Astrocyte (in vitro differentiated cells and primary cell): ENCODE measurements at places on chromosomes 16 and 17. TPM values are rescaled to one million over a fixed set of nuclear protein-coding genes. Genes with fewer than 3 reads are reported as not detected.

The CCL4L2 gene
- 48.9 TPM in 2 replicates for total RNA-seq

The C17orf50 gene
- not detected in 2 replicates for total RNA-seq

The SLX4 gene
- 7.8 and 7.9 TPM in 2 replicates for total RNA-seq

The VMO1 gene
- 0.75 TPM in 1 of 2 replicates, not detected in the other for total RNA-seq

The CD300LB gene
- not detected in 2 replicates for total RNA-seq

The GDPD1 gene
- 4.2 and 4.7 TPM in 2 replicates for total RNA-seq

The ZKSCAN2 gene
- total RNA-seq, result 6.9 and 8.5 TPM in 2 replicates

The ITGAX gene
- total RNA-seq, result 0.27 TPM in 1 of 2 replicates, not detected in the other

GRCh38 chr17:79990051-79990592, 45.5 kb downstream of the TBC1D16 start:
- DNase-seq, result no peak
- no peak overlapping the region for H3K27ac ChIP-seq
- H3K27me3 ChIP-seq, result no peaks in the 10 kb centered on the region
- no peak overlapping the region for H3K4me3 ChIP-seq
- peaks cover 49% of the 10 kb centered on the region for H3K4me1 ChIP-seq

DNA sequence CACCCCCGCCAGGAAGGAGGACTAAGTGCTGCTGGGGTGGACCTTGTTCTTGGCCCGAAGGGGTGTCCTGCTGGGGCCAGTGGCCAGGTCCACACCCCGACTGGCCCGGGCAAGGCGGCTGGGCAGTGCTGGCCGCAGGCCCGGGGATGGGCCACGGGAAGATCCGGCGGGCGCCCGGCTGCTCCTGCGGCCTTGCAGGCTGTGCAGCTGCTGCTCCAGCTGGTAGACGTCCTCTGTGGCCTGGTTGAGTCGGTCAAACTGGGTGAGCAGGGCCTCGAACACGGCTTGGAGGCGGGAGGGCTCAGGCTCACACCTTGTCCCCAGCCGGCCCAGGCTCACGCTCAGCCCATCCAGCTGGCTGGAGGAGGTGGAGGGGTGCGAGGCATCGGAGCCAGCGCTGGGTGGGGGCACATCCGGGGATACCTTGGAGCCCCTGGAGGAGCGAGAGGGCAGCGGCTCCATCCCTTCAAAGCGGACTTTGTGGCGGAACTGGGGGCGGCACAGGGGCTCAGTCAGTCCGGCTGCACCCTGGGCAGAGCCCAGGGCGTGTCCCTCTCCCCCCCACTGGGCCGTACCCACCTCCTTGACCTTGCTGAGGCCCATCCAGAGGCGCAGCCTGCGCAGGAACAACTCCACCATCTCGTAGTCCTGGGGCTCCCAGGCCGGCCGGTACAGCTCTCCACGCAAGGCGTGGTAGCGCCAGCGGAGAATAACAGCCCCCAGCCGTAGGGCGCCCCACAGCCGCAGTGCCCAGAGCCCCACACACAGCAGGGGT, 42.1 kb downstream of the TSC2 start:
- H3K4me3 ChIP-seq, result no peak overlapping the region
- no peak overlapping the region for H3K27ac ChIP-seq
- peaks cover 6% of the 10 kb centered on the region for H3K4me1 ChIP-seq
- no peaks in the 10 kb centered on the region for H3K27me3 ChIP-seq
- no peak for DNase-seq

DNA sequence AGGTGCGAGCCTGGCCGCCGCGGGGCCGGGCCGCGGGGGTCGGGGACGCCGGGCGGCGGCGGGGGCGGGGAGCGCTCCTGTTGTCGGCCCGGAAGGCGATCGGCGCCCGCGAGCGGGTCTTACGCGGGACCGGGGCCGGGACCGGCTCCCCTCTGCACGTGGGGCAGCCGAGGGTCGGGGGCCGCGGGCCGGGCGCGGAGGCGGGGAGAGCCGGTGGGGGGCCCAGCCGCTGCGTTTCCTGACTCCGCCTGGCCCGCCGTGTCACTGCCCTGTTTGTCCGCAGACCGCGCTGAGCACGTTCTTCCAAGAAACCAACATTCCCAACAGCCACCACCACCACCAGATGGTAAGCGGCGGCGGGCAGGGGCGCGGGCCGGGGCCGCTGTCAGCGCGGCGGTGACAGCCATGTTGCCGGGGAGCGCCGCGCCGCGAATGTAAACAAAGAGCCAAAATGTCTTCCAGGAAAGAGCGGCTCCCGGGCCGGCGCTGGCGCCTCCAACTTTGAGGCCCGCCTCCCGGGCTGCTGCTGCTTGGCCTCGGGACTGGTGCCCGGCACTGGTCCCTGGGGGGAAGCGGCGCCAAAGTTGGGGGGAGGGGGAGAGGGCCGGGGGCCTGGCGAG, 586 bp downstream of the UBALD2 start:
- peaks cover 25% of the 10 kb centered on the region for H3K4me1 ChIP-seq
- H3K4me3 ChIP-seq, result peak overlapping the region; percentile 67
- peak overlapping the region; percentile 84 for H3K27ac ChIP-seq
- H3K27me3 ChIP-seq, result no peaks in the 10 kb centered on the region
- no peak for DNase-seq
- H3K36me3 ChIP-seq, result peaks cover 4% of the 10 kb centered on the region

- no peaks in the 10 kb centered on the region for H3K27me3 ChIP-seq
- peaks cover 11% of the 10 kb centered on the region for H3K4me1 ChIP-seq
- peak overlapping the region; percentile 95 for H3K27ac ChIP-seq
- no peaks in the 10 kb centered on the region for H3K36me3 ChIP-seq
- H3K4me3 ChIP-seq, result peak overlapping the region; percentile 81
Observed at GRCh38 chr16:2205967-2206313, 686 bp downstream of the MLST8 start.

GRCh38 chr16:28106467-28107215, 43.1 kb upstream of the GSG1L start:
- H3K36me3 ChIP-seq, result peaks cover 60% of the 10 kb centered on the region
- no peak for DNase-seq
- H3K4me1 ChIP-seq, result no peaks in the 10 kb centered on the region
- no peaks in the 10 kb centered on the region for H3K27me3 ChIP-seq

DNA sequence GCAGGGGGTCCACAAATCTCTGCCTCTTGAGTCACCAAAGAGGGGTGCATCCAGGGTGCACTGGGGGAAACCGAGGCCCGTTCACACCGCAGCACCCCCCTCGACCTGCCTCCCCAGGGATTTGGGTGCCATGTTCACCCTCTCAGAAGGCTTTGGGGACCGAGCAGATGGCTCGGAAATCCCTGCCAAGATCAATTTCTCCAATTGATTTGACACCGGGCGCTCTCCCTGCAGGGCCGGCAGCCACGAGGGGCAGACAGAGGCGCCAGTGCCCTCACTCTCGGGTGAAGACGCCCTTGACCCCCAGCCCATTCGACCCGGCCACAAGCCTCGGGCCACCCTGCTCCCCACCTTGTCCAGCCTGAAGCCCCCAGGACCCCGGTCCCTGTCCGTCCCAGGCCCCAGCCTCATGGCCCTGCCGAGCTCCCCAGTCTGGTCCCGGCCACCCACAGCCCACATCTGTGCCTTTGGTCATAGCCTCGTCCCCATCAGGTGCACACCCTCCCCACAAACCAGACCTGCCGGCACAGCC, 9.3 kb downstream of the SSTR5 start:
- no peaks in the 10 kb centered on the region for H3K36me3 ChIP-seq
- H3K27ac ChIP-seq, result no peak overlapping the region
- H3K27me3 ChIP-seq, result peaks cover 4% of the 10 kb centered on the region
- DNase-seq, result no peak
- H3K4me3 ChIP-seq, result no peak overlapping the region

DNA sequence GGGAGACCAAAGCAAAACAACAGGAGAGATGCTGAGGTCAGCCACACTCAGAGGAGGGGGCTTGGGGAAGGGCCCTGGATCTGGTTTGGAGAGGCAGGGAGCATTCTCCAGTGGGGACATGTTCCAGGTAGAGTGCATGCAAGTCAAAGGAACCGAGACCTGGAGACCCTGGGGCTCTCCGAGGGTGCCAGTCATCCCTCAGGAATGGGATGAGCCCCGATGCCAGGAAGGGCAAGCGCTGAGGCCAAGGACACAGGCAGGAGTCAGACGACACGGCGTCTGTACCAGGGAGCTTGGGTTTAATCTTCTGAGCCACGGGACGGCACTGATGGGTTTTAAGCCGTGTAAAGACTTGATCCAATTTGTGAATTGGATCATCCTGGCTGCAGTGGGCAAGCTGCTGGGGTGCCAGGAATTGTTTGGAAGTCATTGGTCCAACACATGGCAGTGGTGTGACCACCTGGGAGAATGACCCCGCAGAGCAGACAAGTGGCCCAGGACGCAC, 32.9 kb upstream of the ANKRD40CL start:
- H3K4me1 ChIP-seq, result no peaks in the 10 kb centered on the region
- no peaks in the 10 kb centered on the region for H3K36me3 ChIP-seq
- H3K27ac ChIP-seq, result no peak overlapping the region
- no peak for DNase-seq

GRCh38 chr16:51839727-51840462, 688.8 kb upstream of the SALL1 start:
- DNase-seq, result peak; percentile 36
- H3K27ac ChIP-seq, result no peak overlapping the region
- no peaks in the 10 kb centered on the region for H3K4me1 ChIP-seq
- no peak overlapping the region for H3K4me3 ChIP-seq
- no peaks in the 10 kb centered on the region for H3K36me3 ChIP-seq
- H3K27me3 ChIP-seq, result no peaks in the 10 kb centered on the region

GRCh38 chr16:69823831-69824563, 61.9 kb downstream of the WWP2 start:
- no peak for DNase-seq
- no peak overlapping the region for H3K27ac ChIP-seq
- no peak overlapping the region for H3K4me3 ChIP-seq

- peaks cover 20% of the 10 kb centered on the region for H3K4me1 ChIP-seq
- H3K27me3 ChIP-seq, result no peaks in the 10 kb centered on the region
- DNase-seq, result no peak
- peak overlapping the region; percentile 88 for H3K4me3 ChIP-seq
- H3K36me3 ChIP-seq, result peaks cover 14% of the 10 kb centered on the region
Observed at GRCh38 chr16:83808573-83809014, 816 bp downstream of the HSBP1 start.

DNA sequence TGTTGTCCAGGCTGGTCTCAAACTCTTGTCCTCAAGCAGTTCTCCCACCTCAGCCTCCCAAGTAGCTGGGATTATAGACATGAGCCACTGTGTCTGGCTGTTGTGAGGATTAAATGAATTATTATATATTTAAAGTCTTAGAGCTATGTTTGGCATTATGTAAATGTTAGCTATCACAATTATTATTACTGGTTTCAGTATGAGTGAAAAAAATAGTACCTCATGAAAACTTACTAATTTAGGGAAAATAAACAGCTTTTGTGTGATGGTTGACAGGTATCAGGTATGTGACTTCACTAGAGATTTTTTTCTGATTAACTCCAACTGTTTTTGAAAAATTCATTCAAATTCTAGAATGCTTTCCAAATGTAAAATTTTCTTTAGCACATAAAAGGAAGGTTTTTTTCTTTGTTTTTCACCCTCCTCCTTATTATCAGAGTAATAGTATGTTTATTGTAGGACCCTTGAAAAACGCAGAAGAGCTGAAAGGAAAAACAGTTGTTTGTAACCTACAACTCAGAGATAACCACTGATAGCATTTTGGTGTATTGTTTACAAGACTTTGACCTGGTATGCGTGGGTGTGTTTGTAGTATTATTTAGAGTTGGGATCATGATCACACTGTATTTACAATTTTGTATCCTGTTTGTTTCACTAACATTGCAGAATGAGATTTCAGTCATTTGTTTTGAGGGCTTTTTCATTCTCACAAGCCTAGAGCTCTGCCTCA, 13.2 kb downstream of the NLK start:
- no peaks in the 10 kb centered on the region for H3K36me3 ChIP-seq
- H3K27ac ChIP-seq, result no peak overlapping the region
- no peak overlapping the region for H3K4me3 ChIP-seq
- H3K4me1 ChIP-seq, result peaks cover 5% of the 10 kb centered on the region
- no peaks in the 10 kb centered on the region for H3K27me3 ChIP-seq

- H3K36me3 ChIP-seq, result peaks cover 16% of the 10 kb centered on the region
- peaks cover 20% of the 10 kb centered on the region for H3K4me1 ChIP-seq
- H3K27me3 ChIP-seq, result no peaks in the 10 kb centered on the region
- peak overlapping the region; percentile 3 for H3K27ac ChIP-seq
- DNase-seq, result peak; percentile 33
Observed at GRCh38 chr17:29291163-29291752, 2.7 kb downstream of the NUFIP2 start.

DNA sequence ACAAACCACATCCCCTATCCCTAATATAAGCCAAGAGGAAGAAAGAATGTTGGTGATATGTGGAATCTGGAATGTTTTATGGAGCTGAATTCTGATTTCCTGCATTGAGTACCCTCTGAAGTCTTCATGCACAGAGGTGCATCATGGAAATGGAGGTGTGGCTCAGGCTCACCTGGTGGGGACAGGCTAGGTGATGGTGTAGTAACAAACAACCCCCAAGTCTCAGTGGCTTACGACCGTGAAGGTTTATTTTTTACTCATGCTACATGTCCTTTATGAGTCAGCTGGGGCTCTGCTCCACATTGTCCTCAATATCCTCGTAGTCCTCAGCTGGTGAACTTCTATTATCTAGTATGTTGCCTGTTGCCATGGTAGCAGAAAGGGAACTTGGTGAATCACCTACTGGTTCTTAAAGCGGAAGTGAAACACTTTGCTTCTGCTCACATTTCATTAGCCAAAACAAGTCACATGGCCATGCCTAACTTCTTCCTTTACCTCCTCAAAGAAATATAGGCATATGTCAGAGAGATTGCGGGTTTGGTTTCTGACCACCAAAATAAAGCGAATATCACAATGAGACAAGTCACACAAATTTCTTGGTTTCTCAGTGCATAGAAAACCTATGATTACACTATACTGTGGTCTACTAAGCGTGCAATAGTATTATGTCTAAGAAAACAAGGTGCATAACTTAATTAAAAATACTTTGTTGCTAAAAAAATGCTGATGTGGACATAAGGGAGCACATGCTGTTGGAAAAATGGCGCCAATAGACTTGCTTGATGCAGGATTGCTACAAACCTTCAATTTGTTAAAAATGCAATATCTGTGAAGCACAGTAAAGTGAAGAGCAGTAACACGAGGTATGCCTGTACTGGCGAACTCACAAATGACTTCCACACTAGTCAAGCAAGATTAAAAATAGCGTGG, at the start of gene PMFBP1:
TSS of gene PMFBP1 (minus strand) at position 51 of the 930 bp plus-strand sequence. CDS start 947 bp downstream, outside the sequence.
- H3K27ac ChIP-seq, result peak within 1 kb of the TSS; percentile 22
- DNase-seq, result peak; percentile 78
- no peaks in the 10 kb centered on the region for H3K27me3 ChIP-seq

- DNase-seq, result no peak
- no peaks in the 10 kb centered on the region for H3K27me3 ChIP-seq
- no peaks in the 10 kb centered on the region for H3K36me3 ChIP-seq
Observed at GRCh38 chr17:27360507-27360906, 66.6 kb downstream of the WSB1 start.

GRCh38 chr16:67163164-67163998, 1.2 kb upstream of the HSF4 start:
- H3K4me1 ChIP-seq, result peaks cover 31% of the 10 kb centered on the region
- peak; percentile 34 for DNase-seq
- H3K36me3 ChIP-seq, result no peaks in the 10 kb centered on the region
- H3K4me3 ChIP-seq, result peak overlapping the region; percentile 48
- peaks cover 59% of the 10 kb centered on the region for H3K27me3 ChIP-seq
- no peak overlapping the region for H3K27ac ChIP-seq

- H3K4me3 ChIP-seq, result no peak overlapping the region
- H3K27me3 ChIP-seq, result no peaks in the 10 kb centered on the region
- H3K36me3 ChIP-seq, result no peaks in the 10 kb centered on the region
- DNase-seq, result no peak
- H3K27ac ChIP-seq, result no peak overlapping the region
Observed at GRCh38 chr16:88300463-88300835, 82.3 kb upstream of the ZNF469 start.
